PC-3 (cell line): ENCODE measurements at places on chromosomes 1 and 21. TPM values are rescaled to one million over a fixed set of nuclear protein-coding genes. Genes with fewer than 3 reads are reported as not detected.

The SPRR1A gene
- not detected in 2 replicates for total RNA-seq

The VANGL2 gene
- total RNA-seq = 0.06 and 0.44 TPM in 2 replicates

The LCE2C gene
- not detected in 2 replicates for total RNA-seq

The RASSF5 gene
- total RNA-seq = 15.5 and 16.0 TPM in 2 replicates

GRCh38 chr21:16262091-16262490 is 532.3 kb downstream of the USP25 start:
- no peak for DNase-seq

GRCh38 chr1:2350501-2350900 is 40.9 kb downstream of the MORN1 start:
- no peak for DNase-seq

DNA sequence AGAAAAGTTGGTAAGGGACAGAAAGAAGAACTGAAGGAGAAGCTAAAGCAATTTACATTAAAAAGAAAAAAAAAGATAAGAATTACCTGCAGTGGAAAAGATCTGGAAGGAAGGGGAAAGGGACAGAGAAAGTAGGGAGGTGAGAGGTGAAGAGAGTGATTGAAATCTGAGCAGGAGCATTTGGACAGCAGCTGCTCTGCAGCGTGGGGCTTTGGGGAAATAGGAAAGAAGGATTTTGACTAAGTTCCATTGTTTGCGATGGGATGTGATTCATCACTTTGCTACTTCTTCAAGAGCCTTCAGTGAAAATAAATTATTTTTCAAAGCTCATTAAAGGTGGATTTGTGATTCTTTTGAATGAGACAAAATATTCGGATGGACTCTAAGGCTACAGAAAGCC is 26.1 kb upstream of the NMNAT2 start:
- peak; percentile 88 for DNase-seq

DNA sequence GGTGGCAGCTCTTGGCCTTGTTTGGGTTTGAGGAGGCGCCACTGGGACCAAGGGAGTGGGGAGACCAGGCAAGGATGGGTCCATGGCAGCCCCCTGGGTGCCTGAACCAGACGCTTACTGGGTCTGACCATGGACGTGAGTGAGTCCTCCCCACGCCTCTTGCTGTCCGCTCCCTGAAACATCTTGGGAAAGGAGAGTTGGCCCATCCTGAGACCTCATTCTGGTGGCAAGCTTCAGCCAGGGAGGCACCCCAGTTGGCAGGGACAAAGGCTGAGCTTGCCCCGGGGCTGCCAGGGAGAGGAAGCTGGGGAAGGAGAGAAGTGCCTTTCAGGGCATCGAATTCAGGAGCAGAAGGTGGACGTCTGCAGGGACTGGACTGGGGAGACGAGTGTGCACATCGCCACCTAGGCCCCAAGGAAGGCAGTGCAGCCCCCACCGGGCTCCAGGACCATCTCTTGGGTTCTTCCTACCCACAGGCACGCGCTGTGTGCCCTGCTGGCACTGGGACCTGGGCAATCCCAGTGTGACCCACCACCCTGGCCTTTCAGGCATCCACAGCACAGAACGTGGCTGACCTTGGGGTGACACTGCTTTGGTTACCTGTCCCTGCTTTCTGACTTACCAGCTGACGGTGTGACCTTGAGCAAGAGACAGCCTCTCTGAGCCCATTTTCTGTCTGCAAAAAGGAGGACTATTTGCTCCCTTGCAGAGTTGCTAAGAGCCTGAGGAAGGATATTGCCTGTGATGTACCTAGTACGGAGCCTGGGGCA is 132.9 kb upstream of the WNT4 start:
- peak; percentile 67 for DNase-seq

DNA sequence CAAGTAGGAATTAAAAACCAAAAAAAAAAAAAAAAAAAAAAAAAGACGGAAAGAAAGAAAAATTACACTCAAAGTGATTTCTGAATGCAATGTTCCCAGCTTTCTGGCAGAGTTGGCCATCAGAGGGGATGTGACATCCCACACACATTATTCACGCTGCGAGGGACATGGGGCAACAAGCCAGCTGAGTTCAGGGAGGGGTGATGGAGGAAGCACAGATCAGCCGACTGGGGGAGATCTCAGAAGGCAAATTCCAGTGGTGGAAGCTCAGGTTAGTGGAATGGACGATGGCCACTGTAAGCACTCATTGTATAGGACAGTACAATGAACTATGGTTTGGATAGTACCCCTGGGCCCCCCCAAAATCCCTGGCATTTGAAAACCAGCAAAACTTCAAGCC is 311.9 kb downstream of the PCP4 start:
- no peak for DNase-seq

DNA sequence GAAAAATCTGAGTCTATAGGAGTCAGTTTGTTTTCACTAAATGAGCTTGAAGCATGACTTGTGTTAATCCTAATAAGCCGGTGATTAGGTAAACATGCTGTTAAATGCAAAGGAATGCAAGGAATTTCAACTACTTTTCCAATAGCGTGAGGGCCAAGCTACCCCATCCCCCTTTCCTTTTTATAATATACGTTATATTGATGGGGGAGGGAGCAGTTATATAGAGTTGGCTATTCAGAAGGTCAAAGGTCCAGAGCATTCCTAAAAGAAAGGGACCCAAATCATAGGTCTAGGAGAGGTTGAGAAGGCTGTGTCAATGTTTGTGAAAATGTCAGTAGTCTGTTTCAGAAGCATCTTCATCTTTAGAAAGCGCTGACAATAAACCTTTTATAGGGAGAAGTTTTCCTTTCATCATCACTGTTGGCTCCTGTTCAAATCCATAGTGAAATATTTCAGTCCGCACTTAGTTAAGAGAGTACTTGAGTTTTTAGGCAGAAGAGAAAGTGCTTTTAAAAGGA is 3.8 kb downstream of the CCN1 start:
- peak; percentile 90 for DNase-seq

GRCh38 chr1:102103646-102104045 is 106.9 kb upstream of the OLFM3 start:
- DNase-seq = no peak

- DNase-seq = no peak
Measured at GRCh38 chr1:174469052-174469451, 21.3 kb downstream of the GPR52 start.

- no peak for DNase-seq
Measured at GRCh38 chr1:180501865-180502360, 464 bp downstream of the ACBD6 start.

DNA sequence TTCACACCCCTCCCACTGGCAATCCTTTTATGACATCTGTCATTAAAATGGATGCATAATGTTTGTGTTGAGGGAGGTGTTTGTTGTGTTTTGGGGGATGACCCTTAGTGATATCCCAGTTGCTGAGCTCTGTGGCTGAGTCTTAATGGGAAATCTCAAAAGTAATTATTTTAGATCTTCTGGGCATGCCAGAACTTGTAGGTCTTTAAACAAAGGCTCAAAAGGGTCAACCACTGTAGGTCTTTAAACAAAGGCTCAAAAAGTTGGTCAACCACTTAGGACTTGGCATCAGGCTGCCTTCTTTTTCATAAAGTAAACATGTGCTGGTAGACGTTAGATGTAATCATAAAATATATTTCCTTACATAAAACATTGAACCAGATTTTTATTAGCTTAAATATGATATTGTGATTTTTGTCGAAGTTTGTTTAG is 78.0 kb downstream of the CDC14A start:
- DNase-seq = peak; percentile 34

DNA sequence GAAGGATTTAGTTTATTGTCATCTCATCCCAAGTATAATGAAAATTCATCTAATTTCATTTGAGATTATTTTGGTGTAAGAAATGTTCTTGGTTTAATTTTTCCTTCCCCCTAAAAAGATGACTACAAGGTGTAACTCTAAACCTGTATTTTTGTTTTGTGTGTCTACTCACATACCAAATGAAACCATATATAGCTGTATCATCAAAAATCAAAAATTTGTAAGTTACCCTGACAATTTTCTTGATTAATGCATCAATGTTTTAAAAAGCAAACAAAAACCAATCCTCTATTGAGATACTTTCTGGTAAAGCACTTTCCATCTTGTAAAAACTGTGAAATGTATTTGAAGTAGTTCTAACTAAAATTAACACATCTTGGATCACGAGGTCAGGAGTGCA is 30.8 kb downstream of the FH start:
- DNase-seq = no peak

- peak; percentile 76 for DNase-seq
Measured at GRCh38 chr1:52296345-52296744, 69.7 kb downstream of the CC2D1B start.

DNA sequence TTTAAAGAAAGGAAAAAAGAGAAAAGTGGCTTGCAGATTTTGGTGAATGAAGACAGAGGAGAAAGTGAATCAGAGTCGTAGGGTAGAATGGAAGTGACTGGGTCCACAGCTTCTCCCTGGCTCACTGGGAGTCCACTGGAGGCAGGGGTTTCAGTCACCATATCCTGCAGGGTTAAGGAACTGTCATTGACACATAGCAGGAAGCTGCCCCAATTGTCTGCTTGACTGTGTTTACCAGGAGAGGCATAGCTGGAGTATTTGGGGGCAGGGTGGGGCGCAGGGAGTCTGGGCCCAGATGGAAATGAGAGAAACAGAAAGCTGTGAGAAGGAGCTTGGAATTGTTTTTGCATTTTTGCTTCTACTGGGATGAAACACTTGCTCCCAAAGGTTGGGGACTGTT is 228.8 kb upstream of the CSF3R start:
- no peak for DNase-seq

GRCh38 chr1:23726686-23727085 is 16.6 kb upstream of the ELOA start:
- no peak for DNase-seq

GRCh38 chr21:17506951-17507350 is 5.9 kb upstream of the CXADR start:
- DNase-seq = no peak

DNA sequence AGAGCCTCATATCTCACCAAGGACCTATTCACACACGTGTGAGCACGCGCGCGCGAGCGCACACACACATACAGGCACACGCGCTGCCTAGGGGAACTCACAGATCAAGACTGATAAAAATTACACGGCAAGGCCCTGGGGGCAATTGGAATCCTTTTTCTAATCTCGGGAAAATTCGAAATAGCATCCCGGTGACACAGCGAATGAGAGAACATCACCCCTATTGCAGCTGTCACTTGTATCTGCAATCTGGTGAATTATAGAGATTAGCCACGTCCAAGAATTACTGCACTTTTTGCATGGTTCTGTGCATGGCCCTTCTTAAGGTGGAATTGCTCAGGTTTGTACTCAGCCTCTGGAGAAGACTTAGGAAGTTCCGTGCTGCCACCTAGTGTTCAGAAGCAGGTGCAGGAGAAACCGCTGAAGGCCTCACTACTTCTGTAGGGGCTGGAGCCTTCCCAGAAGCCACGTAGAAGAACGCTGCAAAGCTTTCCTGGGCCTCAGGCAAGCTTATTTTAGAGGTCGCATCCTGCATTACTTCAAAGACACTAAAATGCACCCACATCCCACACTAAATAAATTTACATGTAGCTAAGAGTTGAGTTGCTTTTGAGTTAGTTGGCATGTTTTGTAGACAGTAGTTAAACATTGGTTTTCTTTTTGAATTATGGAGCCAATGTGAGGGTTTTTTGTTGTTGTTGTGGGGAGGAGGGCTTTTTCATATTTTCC is 229.2 kb upstream of the CAMK1G start:
- DNase-seq = peak; percentile 98
